Stimulated activated CD8-positive, alpha-beta memory T cell treated with anti-CD3 and anti-CD28 coated beads, Interleukin-15, amount 100 ng/mL, for 24 hours (primary cell): ENCODE measurements at places on chromosomes 4 and X.

GRCh38 chr4:113468165-113469022 lies 293.1 kb downstream of the CAMK2D start:
- no peak for DNase-seq

DNA sequence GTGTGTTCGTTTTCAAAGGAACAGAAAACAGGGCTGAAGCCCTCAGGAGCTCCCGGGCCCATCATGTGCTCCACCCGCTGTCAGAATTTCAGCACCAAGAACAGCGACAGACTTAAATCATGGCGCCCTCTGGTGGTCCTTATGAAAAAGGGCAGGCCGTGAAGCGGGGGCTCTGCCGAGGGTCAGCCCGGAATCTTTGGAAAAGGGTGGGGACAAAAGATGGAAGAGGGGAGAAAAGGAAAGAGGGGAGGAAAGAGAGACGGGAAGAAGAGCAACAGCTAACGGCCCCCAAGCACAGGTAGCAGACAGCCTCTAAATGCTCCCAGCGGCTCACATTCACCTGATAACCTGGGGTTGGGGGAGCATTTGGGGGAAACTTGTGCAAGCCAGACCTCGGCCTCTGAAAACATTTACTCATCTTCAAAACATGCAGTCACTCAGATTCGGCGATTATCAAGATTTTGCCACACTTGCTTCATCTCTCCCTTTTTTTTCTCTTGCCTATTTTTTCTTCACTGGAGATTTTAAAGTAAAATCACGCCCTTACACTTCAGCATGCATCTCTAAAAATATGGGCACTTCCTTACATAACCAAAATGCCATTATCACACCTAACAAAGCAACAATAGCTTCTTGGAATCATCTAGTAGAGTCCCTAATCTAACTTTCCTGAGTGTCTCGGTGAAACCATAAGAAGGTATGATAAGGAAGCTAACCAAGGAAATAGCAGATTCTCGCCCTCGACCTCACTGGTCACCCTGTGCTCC lies 28.1 kb upstream of the MAN2B2 start:
- no peak for DNase-seq

GRCh38 chr4:7678318-7678852 lies 243.7 kb upstream of the PSAPL1 start:
- no peak for DNase-seq

- DNase-seq = no peak
Observed at GRCh38 chr4:41177016-41177415, 37.3 kb downstream of the APBB2 start.

GRCh38 chrX:2500091-2500802 lies 529 bp downstream of the DHRSX start:
- DNase-seq = no peak

GRCh38 chrX:14630733-14631132 lies 101.4 kb downstream of the GLRA2 start:
- no peak for DNase-seq

GRCh38 chrX:119721487-119721886 lies 28.5 kb upstream of the SEPTIN6 start:
- DNase-seq = no peak

DNA sequence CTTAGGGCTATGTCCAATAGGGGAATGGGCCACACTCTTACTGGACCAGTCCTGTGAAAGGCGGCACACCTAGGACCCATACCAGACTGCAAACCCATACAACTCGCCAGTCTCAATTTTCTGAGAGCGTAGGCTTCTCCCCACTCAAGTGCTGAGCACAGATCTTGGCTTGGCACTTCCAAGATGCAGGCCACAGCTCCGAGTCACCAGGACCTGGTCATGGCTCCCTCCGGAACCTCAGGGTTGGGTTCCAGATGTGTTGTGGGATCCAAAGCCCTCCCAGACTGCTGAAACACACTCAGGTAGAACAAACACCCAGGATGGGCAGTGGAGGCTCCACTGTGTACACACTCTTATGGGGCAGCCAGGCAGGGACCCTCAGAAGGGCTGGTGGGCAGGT lies 103.3 kb downstream of the TMEM144 start:
- no peak for DNase-seq

- DNase-seq = no peak
Observed at GRCh38 chrX:38991656-38992440, 190.6 kb downstream of the MID1IP1 start.

GRCh38 chrX:1794586-1794985 lies 179.7 kb downstream of the ASMT start:
- no peak for DNase-seq

DNA sequence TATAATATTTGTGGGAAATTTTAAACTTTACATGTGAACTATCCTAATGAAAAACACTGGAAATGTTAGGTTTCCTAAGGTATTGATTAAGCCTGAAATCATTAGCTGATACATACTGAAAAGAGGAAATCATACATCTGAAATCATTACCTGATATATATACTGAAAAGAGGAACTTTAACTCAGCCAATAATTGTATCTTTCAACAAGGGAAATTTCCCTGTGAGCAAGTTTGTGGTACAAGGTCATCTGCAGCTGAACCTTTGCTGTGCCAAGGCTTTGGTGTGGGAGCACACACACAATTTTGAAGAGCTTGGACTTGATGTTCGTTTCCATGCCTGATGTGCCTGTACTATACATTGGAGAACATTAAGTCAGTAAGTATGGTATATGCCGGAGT lies 131.9 kb upstream of the USP9X start:
- no peak for DNase-seq
